ENCODE measurements at places on chromosomes 3 and 15.

DNA sequence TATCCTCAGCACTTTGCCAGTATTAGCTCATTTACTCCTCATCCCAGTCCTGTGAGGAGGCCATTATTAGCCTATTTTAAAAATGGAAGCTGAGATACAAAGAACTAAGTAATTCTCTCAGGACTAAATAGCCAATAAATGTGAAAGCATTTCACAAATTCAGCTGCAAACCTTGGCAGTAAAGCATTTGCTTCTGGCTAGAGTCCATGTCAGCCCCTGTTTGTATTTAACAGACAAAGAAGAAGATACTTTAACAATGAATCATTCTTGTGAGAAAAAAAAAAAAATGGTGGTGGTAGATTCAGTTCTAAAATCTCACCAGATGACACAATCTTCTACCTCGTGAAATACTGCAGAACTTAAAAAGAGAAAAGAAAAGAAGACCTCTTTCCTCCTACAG, 85.0 kb upstream of the CNTN6 start:
- no peak overlapping the region for H3K27ac ChIP-seq
- no peak for DNase-seq
- H3K36me3 ChIP-seq = no peaks in the 10 kb centered on the region
- H3K4me1 ChIP-seq = no peaks in the 10 kb centered on the region

GRCh38 chr3:175651716-175652115, 792.6 kb downstream of the NAALADL2 start:
- H3K4me1 ChIP-seq = peaks cover 5% of the 10 kb centered on the region
- H3K36me3 ChIP-seq = no peaks in the 10 kb centered on the region
- peak overlapping the region; percentile 62 for H3K4me3 ChIP-seq
- no peaks in the 10 kb centered on the region for H3K27me3 ChIP-seq
- DNase-seq = no peak
- H3K27ac ChIP-seq = peak overlapping the region; percentile 9

DNA sequence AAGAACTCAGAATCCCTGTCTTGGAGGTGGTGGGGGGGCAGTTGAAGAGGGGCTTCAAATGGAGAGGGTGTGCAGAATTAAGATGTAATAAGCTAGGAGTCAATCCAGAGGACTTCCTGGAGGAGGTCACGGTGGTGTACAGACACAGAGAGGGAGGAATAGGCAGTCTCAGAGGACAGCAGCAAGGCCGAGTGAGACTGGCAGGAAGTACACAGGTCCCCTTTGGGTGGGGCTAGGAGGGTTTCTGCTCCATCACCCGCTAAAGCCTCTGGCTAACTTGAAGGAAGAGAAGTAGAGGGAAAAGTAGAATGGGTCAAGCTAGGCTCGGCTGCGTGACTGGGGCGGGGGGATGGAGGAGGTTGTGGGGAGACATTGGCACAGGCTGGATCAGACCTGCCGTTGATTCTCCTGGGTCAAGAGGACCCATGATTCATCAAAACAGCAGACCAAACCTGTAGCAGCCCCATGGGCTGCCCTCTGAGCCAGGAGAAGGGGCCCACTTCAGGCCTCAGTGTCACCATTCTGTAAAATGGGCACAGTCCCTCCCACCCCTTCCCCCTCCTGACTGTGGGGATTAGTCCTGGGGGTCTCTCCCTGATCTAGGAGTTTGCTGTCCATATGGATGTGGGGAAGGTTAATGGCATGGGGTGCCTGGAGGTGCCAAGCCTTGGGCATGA, 16.9 kb downstream of the CSPG4 start:
- H3K36me3 ChIP-seq = peaks cover 19% of the 10 kb centered on the region
- peak overlapping the region; percentile 97 for H3K27ac ChIP-seq
- H3K4me3 ChIP-seq = no peak overlapping the region

GRCh38 chr3:31724651-31725050, 191.9 kb downstream of the STT3B start:
- H3K27me3 ChIP-seq = no peaks in the 10 kb centered on the region
- DNase-seq = no peak
- H3K4me3 ChIP-seq = no peak overlapping the region
- H3K4me1 ChIP-seq = no peaks in the 10 kb centered on the region

- H3K27ac ChIP-seq = no peak overlapping the region
- no peaks in the 10 kb centered on the region for H3K36me3 ChIP-seq
- DNase-seq = no peak
- no peaks in the 10 kb centered on the region for H3K27me3 ChIP-seq
- H3K4me3 ChIP-seq = no peak overlapping the region
- no peaks in the 10 kb centered on the region for H3K4me1 ChIP-seq
Measured at GRCh38 chr3:139202226-139202958, 141.4 kb upstream of the MRPS22 start.

GRCh38 chr3:113783463-113783862, 36.6 kb downstream of the ATP6V1A start:
- H3K27me3 ChIP-seq = no peaks in the 10 kb centered on the region
- H3K4me3 ChIP-seq = peak overlapping the region; percentile 2
- H3K4me1 ChIP-seq = peaks cover 15% of the 10 kb centered on the region
- DNase-seq = no peak

DNA sequence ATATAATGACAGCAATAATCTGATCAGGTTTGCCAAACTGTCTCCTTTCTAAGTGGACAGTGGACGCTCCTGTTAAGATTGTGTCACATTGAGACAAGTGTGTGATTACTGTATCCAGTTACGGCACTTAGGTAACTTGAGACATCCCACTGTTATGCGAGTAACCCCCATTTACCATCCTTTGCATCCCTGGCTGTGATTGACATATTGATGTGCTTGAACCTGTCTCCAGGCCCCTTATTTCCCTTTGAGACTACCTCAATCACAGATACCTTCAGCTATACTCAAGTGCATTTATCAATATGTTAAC, 785.2 kb downstream of the NR2F2 start:
- no peak overlapping the region for H3K27ac ChIP-seq
- no peak for DNase-seq
- no peaks in the 10 kb centered on the region for H3K27me3 ChIP-seq
- H3K4me3 ChIP-seq = no peak overlapping the region

GRCh38 chr3:174986685-174987084, 127.6 kb downstream of the NAALADL2 start:
- H3K27me3 ChIP-seq = no peaks in the 10 kb centered on the region
- H3K27ac ChIP-seq = no peak overlapping the region
- no peaks in the 10 kb centered on the region for H3K36me3 ChIP-seq
- DNase-seq = no peak
- H3K4me1 ChIP-seq = no peaks in the 10 kb centered on the region

DNA sequence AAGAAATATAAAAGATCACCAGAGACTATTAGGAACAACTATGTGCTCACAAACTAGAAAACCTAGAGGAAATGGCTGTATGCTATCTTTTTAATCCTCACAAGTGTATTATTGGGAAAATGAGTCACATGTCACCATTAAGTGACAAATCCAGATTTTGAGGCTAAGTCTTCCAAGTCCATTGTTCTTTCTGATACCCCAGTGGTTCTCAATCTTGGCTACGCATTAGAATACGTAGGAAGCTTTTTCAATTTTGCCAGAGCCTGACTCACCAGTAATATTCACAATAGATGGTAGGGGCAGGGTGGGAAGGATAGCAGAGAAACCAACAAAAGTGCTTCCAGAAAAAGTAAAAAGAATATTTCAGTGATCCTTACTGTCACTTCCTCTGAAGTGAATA, 117.0 kb downstream of the FILIP1L start:
- H3K4me1 ChIP-seq = peaks cover 14% of the 10 kb centered on the region
- H3K27me3 ChIP-seq = no peaks in the 10 kb centered on the region
- H3K36me3 ChIP-seq = no peaks in the 10 kb centered on the region

DNA sequence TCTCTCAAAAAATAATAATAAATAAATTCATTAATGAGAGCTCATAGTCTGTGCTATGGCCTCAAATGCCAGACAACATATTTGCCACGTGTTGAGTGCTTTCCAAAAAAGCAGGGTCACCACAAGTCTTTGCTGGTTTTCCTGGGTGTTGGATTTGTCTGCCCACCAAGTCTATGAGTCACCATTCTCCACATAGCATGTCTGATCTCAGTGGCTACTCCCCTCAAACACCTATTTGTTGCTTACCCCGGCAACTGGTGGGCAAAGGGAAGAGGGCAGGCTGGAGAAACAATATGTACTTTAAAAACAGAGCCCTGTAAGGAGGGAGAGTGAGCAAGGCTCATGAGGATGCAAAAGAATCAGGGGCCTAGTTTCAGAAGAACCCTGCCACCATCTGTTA, 120.0 kb upstream of the ARRDC4 start:
- H3K27ac ChIP-seq = no peak overlapping the region
- no peak overlapping the region for H3K4me3 ChIP-seq
- no peaks in the 10 kb centered on the region for H3K27me3 ChIP-seq
- H3K4me1 ChIP-seq = no peaks in the 10 kb centered on the region
- H3K36me3 ChIP-seq = no peaks in the 10 kb centered on the region
- no peak for DNase-seq

DNA sequence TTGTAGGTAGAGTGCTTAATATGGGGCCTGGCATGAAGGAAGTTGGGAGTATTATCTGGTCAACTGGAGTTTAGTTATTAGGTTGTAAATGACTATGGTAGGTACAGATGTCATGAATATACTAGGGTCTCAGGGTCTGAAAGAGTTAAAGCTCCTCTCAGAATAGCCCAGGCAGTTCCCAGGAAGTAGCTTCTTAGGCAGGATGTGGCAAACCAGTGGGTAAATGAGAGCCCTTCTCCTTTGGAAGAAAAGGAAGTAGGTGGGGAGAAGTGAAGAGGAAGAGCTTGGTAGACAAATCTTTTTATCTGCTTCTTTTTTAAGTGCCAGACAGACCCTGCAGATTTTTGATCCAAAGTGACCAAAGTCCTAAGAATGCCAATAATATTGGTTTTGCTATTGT, 24.5 kb downstream of the MAP2K1 start:
- peaks cover 16% of the 10 kb centered on the region for H3K4me1 ChIP-seq
- DNase-seq = no peak
- H3K36me3 ChIP-seq = peaks cover 3% of the 10 kb centered on the region
- H3K27ac ChIP-seq = no peak overlapping the region
- no peak overlapping the region for H3K4me3 ChIP-seq
- H3K27me3 ChIP-seq = no peaks in the 10 kb centered on the region

DNA sequence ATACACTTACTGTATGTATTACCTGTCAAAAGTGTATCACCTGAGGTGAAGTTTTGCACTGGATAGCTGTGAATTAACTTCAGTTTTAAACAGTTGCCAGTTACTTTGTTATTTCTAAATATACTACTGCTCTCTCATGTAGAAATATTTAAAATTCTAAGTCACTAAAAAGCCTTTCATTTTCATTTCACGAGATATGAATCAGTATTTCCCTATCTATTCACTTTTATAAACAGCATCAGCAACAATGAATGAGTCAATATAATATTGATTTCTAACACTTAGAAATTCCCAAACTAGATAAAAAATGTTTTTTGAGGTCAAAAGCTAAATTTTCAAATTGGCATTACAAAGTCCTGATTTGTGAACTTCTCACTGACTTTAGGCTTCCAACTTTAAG, 32.6 kb downstream of the UBE3A start:
- no peak overlapping the region for H3K27ac ChIP-seq
- H3K4me3 ChIP-seq = no peak overlapping the region
- peaks cover 24% of the 10 kb centered on the region for H3K36me3 ChIP-seq
- peaks cover 10% of the 10 kb centered on the region for H3K4me1 ChIP-seq
- H3K27me3 ChIP-seq = no peaks in the 10 kb centered on the region

- no peaks in the 10 kb centered on the region for H3K36me3 ChIP-seq
- H3K27ac ChIP-seq = no peak overlapping the region
- H3K27me3 ChIP-seq = no peaks in the 10 kb centered on the region
- no peaks in the 10 kb centered on the region for H3K4me1 ChIP-seq
- no peak for DNase-seq
- H3K4me3 ChIP-seq = no peak overlapping the region
Measured at GRCh38 chr15:61518191-61518950, 289.3 kb upstream of the RORA start.

DNA sequence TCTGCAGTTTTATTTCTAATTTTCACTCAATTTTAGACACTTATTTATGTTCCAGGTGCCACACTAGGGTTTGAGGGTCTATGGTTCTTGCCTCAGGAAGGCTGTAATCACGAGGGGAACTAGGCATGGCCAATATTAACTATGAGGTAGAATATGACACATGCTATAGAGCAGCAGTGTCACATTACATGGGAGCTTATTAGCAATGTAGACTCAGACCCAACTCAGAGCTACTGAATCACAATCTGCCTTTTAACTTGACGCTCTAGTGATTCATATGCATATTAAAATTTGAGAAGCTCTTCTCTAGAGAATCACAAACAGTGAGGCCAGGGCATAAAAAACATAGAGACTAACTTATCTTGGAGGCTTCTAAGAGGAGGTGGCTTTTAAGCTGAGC, 32.8 kb upstream of the MRPL3 start:
- H3K36me3 ChIP-seq = no peaks in the 10 kb centered on the region
- no peaks in the 10 kb centered on the region for H3K27me3 ChIP-seq
- no peaks in the 10 kb centered on the region for H3K4me1 ChIP-seq

DNA sequence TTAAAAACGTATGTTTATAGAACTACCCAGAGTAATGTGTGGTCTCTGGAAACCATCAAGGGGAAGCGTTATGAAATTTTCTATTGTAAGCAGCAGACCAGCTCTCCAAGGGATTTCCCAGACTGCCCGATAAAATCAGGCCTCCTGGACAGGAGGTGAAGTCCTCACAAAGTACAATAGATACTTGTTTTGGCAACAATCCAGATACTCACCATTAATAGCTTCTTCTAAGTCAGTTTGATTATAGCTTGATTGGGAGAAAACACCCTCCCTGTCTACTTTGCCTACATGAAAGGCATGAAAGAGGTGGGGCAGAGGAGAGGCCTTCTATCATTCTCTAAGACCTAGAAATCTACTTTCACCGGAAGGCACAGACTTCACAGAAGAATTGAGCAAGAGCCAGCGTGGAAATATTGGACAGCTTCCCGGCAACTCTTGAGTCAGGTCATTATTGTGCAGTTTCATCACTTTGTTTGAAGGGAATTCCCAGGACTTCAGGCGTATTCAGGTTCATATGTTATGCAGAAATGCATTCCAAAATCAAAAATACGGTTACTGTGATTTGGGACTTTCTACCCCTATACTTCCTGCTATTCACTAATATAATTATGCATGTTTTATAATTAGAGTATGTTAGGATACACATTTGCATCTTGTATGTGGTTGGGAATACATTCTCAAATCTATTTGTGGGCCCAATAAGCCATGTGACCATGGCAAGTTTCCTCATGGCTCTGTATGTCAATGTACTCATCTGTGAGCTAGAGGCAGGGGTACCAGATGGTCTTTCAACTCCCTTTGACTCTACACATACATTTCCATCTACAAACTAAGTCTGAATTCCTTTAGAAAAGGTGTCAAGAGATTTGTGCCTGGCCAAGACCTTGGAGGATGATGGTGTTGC, 103.5 kb downstream of the CD47 start:
- peak; percentile 79 for DNase-seq
- no peaks in the 10 kb centered on the region for H3K27me3 ChIP-seq
- peaks cover 34% of the 10 kb centered on the region for H3K4me1 ChIP-seq
- peak overlapping the region; percentile 62 for H3K27ac ChIP-seq

- no peak overlapping the region for H3K4me3 ChIP-seq
- no peak overlapping the region for H3K27ac ChIP-seq
- DNase-seq = no peak
- no peaks in the 10 kb centered on the region for H3K36me3 ChIP-seq
Measured at GRCh38 chr3:69890084-69890483, 109.4 kb upstream of the SAMMSON start.

Data from thoracic aorta (tissue), 2 donors.